ENCODE measurements at places on chromosomes 11 and 22.

DNA sequence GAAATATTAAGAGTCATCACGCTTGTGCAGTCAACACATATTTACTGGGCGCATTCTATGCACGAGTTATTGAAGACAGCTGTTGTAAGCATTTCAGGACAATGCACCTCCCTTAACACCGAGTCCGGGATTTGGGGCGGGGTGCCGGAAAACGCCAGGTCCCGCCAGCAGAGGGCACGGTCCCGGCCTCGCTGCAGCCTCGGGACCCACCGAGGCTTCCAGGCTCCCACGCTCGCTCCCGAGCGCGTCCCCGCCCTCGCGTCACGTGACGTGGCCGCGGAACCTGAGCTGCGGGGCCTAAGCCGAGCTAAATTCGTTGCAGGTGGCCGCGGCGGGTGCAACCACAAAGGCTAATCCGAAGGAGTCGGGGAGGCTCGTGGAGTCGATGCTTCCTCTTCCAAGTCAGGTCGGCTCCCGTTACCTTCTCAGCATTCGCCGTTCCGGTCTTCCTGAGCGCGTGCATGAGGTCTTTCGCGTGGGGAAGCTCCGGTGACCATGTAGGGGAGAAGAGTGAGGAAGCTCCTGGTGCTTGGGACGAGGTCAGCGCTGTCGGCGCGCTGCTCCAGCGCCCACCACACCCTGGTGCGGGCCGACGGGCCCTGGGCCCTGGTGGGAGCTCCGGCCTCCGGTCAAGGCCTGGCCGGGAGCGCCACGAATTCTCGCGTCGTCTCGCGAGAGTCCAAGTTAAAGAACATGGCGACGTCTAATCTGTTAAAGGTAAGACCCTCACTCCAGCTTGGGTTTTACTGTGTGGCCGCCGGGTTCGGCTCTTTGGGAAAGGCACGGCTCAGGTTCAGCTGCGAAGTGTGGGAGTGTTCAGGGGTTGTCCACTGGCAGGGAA lies at the start of gene CUL5:
CUL5 (plus strand) TSS at position 243 of the 841 bp plus-strand sequence; CDS start at position 694, 451 bp downstream.
- peak; percentile 92 for DNase-seq

DNA sequence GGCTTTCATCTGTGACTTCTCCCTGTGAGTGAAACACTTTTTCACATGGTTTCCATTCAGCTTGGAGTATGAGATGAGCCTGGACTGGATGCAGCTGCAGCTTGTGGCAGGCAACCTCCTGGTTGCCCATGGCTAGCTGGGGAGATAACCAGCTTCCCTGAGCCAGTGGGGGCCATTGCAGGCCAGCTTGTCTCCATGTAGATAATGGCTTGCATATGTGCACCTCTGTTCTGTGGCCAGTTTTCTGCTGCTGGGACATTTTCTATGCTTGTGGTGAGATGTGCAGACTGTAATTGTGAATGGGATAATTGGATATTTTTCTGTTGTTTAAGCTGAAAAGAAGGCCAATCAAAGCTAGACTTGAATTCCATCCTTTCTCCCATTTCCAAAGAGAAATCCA lies 38.5 kb downstream of the INSC start:
- DNase-seq, result no peak

- no peak for DNase-seq
These were observed 124.5 kb downstream of the KCNQ1 start for GRCh38 chr11:2569321-2569721.

- DNase-seq, result no peak
These were observed 11.4 kb upstream of the A4GALT start for GRCh38 chr22:42732081-42732480.

- DNase-seq, result no peak
These were observed 28.9 kb downstream of the PLEKHA7 start for GRCh38 chr11:16985297-16985696.

DNA sequence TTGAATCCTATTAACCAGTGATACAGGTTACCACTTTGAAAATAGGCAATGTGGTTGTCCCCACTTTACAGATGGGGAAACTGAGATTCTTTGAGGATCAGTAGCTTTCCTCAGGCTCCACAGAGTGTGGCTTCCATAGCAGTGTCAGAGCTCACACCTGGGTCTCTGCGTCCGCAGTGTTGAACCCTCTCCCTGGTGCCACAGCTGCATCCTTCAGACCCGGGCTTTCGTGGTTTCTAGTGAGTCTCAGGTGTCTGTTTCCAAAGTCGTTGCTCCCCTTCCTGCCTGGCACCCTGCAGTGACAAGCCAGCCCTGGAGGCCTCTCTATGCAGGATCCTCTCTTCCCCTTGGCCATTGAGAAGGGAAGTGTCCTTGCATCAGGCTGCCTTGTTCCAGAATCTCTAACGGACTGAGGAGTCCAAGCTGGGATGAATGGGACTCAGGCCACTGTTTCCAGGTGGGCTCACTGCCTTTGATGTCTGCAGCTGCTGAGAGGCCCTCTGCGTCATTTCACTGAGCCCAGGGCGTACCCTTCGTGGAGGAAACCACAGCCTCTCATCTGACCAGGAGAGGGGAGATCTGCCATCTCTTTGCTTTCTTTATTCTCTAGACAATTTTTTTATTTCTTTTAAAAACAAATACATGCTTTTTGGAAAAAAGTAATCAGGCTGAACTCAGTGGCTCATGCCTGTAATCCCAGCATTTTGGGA lies 48.4 kb upstream of the MICAL2 start:
- DNase-seq, result no peak

All from hematopoietic multipotent progenitor cell treated with erythropoietin and hydrocortisone succinate and interleukin-3 and kit ligand, for 15 days (in vitro differentiated cells).